NCI-H226 (cell line): ENCODE measurements at places on chromosomes 5 and 9.
A peak's percentile ranks its signal among the peaks of the same experiment; 100 is the strongest.

- DNase-seq: no peak
These were observed 37.8 kb downstream of the OXCT1 start for GRCh38 chr5:41832430-41832829.

- DNase-seq: no peak
These were observed 25.9 kb downstream of the STOM start for GRCh38 chr9:121344184-121344583.

GRCh38 chr9:36401897-36402480 lies 1.9 kb upstream of the RNF38 start:
- DNase-seq: no peak

DNA sequence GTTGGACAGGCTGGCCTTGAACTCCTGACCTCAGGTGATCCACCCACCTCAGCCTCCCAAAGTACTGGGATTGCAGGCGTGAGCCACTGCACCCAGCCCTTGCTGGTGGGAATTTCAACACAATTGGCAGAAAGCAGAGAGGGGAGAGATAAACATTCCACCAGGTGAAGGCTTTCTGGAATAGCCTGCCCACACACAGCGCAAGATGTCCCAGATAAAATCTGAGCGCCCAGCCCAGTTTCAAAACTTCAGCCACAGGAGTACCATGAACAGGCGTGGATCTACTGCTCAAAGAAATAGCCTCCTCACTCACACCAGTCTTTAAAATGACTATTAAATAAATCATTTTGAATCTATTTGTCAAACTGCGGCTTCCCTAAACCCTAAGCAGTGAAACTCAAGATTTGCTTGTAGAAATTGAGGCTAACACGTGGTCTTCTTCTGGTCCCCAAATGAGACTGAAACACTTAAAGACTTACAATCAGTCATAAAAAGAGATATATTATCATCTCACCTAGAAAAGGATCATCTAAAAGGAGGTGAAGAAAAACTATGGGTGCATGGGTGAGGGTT lies 34.7 kb downstream of the CAPSL start:
- DNase-seq: no peak

DNA sequence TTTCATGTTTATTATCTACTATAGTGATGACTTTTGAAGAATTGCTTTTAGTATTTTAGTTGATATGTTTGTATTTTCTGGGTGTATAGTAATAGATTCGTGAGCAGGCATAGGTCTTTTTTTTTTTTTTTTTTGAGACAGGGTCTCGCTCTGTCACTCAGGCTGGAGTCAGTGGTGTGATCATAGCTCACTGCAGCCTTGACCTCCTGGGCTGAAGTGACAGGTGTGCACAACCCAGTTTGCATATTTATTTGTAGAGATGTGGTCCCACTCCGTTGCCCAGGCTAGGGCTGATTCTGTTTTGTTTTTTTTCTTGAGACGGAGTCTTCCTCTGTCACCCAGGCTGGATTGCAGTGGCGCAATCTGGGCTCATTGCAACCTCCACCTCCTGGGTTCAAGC lies 11.9 kb downstream of the ERBIN start:
- no peak for DNase-seq

- DNase-seq: peak; percentile 95
These were observed 11.8 kb downstream of the BRD3 start for GRCh38 chr9:134055981-134056461.

DNA sequence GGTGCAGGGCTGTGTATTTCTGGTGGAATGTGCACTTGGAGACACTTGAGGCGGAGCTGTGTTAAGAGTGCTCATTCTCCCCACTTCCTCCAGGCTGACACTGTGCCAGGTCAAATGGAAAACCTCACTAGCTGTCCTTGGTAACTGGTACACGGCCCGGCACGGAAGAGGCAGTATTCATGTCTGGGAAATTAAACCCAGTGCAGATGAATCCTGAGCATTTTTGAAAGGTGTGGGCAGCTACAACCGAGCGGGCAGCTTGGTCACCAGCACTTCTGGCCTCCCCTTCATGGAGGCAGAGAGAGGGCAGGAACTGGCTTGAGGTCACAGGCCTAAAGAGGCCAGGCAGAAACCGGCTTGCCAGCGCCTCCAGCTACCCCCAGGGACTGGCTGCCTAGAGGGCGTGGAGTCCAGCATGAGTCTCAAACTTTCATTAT lies 1.6 kb downstream of the CLPTM1L start:
- no peak for DNase-seq

DNA sequence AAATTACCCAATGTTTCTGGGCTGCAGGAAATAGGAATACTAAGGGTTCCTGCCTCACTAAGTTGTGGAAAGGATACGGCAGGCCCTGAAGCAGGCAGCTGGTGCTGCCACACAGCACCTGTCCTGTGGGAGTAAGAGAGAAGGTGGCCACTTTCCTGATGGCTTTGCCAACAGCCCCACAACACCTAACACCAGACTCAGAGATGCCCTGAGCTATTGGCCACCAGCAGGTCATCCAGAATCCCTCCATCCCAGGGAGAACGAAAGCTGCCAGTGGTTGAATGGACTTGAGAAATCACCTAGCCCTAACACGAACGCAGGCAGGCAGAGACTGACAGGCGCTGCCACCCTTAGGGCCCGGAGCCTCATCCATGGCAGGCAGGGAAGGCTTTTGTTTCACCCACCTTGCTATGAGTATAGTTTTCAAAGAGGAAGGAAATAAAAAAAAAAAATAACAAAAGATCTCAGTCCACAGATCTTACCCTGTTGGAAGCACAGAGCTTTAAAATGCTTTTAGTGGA lies 82.2 kb downstream of the DCP2 start:
- no peak for DNase-seq

DNA sequence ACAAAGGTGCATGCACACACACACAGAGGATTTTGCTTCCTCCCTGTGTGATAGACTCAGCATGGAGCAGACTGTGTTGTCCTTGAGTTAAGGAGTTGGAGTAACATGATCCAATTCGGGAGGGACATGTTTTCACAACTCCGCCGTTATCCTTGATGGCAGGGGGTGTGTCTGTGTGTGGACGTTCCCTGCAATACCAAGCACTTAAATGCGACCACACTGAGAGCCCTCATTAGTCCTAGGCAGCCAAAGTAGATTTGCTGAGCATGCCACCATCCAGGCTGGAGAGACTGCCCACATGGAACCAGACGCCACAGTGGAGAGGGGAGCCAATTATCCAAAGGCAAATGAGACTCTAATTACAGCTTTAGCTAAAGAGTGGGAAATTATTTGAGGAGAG lies 140.1 kb downstream of the DOCK2 start:
- DNase-seq: no peak

- no peak for DNase-seq
These were observed 547.3 kb downstream of the CDK5RAP2 start for GRCh38 chr9:120032639-120033038.

GRCh38 chr5:108639366-108639765 lies 108.3 kb upstream of the FER start:
- no peak for DNase-seq

- no peak for DNase-seq
These were observed 4.7 kb upstream of the TMEM210 start for GRCh38 chr9:137176302-137177182.

DNA sequence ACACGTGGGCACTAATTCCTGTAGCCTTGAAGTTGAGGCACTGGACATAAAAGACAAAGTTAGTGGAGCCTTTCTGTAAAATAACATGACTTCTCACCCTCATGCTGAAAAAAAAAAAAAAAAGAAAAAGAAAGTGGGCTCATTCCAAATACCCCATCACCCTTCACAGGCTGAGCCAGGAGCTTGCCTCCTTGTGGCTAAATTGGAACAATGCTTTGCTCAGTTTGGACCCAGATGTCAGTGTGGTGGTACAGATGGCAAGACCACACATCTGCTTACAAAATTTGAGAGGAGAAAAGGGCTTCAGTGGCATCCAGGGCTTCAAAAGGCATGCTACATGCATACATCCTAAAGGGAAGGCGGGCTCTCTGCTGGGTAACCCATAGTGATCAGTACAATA lies 342.8 kb downstream of the EBF1 start:
- DNase-seq: no peak

- DNase-seq: no peak
These were observed 126.1 kb downstream of the TMEM161B start for GRCh38 chr5:88142636-88142885.

GRCh38 chr5:171342362-171343111 lies 33.5 kb downstream of the TLX3 start:
- DNase-seq: peak; percentile 28

GRCh38 chr9:129270205-129270604 lies 92.1 kb upstream of the IER5L start:
- no peak for DNase-seq

GRCh38 chr5:157918811-157919742 lies 60.1 kb upstream of the CLINT1 start:
- DNase-seq: no peak

DNA sequence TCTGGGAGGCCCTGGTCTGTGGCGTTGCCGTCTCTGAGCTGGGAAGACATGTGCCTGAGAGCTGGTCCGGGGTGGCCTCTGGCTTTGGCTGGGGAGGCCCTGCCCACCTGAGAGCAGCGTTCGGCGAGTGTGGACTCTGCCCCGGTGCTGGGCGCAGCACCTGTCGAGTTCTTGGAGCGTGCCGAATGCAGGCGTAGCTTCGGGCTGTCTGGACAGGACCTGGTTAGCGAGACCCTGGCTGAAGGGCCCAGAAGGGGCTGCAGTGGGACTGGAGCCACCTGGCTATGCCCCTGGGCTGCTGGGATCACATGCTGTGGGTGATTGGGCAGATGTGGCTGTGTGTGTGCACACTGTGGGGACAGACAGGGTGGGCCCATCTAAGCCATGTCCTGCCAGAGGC lies 56.5 kb downstream of the RXRA start:
- no peak for DNase-seq

- no peak for DNase-seq
These were observed 20.6 kb downstream of the GNAQ start for GRCh38 chr9:78011049-78011448.

DNA sequence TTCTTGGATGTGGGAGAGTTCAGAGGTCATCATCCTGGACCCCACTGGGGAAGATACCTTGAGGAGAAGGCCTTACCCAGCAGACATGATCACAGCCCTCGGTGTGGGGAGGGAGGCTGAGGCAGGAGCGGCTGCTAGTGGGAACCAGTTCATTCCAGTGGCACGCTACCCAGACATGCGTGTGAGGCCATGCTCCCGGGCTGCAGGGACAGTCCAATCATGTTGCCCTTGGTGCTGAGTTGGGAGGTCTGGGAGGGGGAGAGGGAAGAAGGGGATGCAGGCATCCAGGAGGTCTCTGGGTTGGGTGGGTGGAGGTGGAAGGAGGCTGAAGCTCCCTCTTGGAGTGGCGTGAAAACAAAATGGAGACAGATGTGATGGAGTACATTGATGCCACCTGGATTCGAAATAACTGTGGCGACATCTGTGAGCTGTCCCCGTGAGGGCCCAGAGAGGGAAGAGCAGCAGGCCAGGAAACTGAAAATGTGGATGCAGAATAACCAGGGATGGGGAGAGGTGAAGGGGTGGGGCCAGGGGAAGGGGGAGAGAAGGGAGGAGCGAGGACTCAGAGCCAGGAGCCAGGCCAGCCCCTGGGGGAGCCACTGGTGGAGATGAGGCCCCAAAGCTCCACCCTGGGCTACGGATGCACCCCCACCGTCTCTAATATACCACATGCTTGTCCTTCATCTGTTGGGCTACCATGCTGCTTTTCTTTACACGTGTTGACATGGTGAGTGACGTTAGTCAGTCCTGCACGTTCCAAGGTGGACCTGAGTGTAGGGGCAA lies 16.2 kb downstream of the NDUFS6 start:
- no peak for DNase-seq

DNA sequence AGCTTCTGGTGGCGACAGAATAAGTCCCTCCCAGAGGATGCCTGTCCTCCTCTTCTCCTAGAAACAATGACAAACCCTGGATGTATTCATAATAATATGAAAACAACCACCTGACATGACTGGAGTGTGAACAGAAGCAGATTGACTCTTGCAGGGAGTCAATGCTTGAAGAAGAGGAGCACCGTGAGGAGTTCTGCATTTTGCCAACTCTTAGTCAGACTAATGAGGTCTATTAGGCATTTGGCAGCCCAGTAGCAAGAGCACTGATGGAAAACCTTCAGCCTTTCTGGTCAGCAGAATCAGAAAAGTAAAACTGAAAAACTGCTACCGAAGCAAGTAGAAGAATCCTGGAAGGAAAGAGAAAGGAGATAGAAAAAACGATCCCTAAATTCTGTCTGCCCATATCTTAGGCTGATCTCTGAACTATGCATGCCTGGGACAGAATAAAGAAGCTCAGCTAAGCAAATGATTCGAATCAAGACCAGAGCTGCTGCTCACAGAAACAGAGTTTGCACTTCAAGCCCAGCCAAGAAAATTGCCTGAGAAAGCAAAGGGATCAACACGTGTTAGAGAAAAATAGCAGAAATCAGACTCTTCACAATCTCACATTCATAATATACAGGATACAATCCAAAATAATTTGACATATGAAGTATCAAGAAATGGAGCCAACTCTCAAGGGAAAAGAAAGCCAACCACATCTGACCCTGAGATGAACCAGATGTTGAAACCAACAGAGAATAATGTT lies 69.5 kb upstream of the OSMR start:
- no peak for DNase-seq

GRCh38 chr9:14401911-14402310 lies 88.0 kb upstream of the NFIB start:
- no peak for DNase-seq

DNA sequence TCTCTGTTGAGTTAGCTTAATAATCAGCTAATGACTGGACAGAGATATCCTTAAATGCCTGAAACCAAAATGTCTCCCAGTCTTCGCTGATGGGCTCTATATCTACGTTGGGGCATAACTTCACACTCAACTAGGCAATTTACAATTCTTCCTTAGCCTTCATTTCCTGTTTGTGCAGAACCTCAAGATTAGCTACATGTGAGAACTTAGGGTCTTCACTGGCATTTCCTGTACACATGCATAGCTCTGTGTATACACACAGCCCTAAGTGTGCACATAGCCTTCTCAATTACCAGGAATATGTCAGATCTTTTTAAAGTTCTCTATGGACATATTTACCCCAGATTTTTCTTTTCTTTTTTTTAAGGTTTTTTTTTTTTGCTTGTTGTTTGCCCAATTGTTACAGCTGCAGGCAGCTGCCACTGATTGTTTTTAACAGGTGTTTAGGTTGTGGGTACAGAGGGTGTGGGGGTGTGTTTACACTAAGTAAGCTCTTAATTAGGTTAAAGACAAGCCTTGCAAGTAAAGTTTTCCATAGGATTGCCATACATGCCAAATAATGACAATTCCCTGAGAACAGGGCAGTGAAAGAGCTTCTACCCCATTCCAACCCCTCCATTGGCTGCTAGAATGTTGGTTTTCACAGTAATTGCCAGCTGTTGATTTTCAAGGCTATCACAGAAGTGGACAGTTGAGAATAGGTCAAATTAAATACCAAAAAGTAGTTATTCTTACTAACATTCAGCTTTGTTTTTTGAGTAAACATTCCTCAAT lies 441.0 kb downstream of the TLE4 start:
- DNase-seq: no peak

GRCh38 chr5:177368869-177369644 lies 11.3 kb downstream of the RGS14 start:
- DNase-seq: peak; percentile 28

DNA sequence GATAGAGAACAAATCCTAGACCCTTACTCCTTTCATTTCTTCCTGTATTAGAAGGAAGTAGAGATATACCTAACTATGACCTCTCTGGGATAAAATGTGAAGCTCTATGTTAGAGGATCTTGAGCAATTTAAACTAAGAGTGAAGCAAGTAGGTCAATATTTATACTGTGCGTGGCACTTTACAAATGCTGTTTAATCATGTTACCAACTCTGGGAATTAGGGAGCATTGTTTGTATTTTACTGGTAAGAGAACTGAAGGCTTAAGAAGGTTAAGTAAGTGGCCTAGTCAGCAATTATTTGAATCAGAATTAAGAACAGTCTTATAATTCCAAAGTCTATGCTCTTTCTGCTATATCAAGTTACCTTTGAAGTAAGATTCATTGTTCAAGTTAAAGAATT lies 12.0 kb downstream of the TNC start:
- no peak for DNase-seq

- DNase-seq: no peak
These were observed 43.2 kb downstream of the PSMB7 start for GRCh38 chr9:124372038-124372437.
